Neuronal stem cell (in vitro differentiated cells): ENCODE measurements at places on chromosomes 11 and 22.

GRCh38 chr11:44138286-44138685 lies 42.8 kb downstream of the EXT2 start:
- DNase-seq = no peak

DNA sequence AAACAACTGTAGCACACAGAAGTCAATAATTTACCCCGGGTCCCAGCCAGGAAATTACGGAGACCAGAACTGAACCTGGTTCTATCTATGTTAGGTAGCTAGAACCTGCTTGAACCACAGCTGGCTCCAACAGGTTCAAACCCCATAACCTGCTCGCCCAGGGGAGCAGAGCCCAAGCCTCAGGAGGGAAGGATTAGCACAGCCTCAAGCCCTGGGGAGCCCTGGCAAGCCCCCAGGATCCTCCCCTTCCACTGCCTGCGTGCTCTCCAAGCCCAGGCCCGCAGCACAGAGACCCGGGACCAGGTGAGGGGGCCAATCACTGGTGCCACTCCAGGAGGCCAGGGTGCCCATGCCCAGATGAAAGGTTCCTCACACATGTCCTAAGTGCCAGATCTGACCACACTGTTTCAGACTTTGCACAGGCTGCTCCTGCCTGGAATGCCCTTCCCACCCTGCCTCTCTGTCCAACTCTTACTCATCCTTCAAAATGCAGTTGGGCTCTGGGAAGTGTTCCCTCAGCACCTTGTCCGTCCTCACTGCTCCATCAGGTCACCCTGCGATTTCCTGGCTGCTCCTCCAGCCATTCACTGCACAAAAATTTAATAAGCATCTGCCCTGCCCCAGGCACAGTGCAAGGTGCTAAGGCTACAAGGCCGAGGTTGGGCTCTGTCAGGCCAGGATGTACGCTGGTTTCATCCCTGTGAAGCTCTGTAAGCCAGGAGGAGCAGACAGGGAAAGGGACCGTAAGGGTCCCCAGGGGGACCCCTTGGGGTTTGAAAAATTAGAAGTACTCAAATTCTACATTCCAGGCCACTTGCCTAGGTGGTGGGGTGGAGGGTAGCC lies 32.2 kb downstream of the ARRB1 start:
- no peak for DNase-seq

DNA sequence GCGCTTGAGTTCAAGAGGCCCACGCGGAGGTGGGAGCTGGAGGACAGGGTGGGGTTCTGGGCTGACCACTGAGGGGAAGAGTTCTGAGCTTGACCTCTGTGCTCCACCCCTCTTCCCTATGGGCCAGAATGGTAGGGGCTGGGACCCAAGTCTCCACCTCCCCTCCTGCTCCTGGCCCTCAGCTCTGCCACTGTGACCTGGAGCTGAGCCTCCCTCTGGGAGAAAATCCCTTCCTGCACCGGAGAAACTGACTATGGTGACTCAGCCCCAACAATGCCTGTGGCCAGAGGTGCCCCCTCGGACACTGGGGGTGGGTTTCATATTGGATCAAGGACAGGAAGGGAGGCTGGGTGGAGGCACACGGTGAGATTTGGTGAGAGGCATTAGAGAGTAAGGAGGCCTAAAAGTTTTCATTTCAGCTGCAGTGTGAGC lies 23.0 kb downstream of the RELT start:
- no peak for DNase-seq

DNA sequence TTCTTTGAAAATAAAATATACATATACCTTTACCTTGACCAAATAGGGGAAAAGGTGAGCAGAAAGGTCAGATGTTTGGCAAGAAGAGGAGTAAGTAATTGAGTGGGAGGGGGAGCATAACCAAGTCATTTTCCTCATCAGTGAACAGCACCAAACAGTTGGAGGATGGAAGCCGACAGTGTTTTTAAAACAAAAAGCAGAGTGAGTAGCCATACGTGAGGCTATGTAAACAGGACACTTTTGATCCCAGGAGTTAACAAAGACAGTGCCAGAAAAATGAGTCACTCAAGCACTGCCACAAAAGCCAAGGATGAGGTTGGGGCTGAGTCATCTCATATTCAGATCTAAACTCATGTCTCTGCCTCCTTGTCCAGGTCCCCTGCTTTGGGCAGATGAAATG lies 734.7 kb downstream of the KCNA4 start:
- no peak for DNase-seq

GRCh38 chr22:42716221-42716620 lies 4.4 kb downstream of the A4GALT start:
- DNase-seq = no peak

DNA sequence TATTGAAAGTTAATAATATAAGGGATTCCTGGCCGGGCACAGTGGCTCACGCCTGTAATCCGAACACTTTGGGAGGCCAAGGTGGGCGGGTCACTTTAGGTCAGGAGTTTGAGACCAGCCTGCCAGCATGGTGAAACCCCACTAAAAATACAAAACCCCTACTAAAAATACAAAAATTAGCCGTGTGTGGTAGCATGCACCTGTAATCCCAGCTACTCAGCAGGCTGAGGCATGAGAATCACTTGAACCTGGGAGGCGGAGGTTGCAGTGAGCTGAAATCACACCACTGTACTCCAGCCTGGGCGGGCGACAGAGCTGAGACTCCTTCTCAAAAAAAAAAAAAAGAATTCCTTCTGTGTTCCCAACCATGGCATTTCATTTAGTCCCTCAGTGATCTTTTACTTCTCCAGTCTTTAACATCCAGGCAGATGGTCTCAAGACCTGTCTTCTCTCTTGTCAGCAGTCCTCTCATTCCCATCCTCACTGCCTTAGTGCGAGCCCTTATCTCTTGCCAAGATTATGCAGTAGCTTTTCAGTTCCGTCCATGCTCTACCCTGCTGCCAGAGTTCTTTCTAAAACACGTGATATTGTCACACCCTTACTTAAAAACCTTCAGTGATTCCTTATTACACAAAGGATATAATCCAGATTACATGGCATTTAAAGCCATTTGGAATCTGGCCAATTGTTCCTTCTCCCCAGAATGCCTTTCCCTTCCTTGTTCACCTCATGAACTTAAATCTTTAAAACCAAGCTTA lies 17.9 kb downstream of the RTN3 start:
- DNase-seq = no peak

GRCh38 chr11:125626288-125626950 lies 1.5 kb downstream of the CHEK1 start:
- no peak for DNase-seq

- no peak for DNase-seq
Measured at GRCh38 chr22:36486619-36487384, 5.4 kb upstream of the TXN2 start.

- DNase-seq = no peak
Measured at GRCh38 chr11:130300567-130300966, 14.2 kb downstream of the ZBTB44 start.

- DNase-seq = no peak
Measured at GRCh38 chr11:115659061-115659963, 155.1 kb upstream of the CADM1 start.

DNA sequence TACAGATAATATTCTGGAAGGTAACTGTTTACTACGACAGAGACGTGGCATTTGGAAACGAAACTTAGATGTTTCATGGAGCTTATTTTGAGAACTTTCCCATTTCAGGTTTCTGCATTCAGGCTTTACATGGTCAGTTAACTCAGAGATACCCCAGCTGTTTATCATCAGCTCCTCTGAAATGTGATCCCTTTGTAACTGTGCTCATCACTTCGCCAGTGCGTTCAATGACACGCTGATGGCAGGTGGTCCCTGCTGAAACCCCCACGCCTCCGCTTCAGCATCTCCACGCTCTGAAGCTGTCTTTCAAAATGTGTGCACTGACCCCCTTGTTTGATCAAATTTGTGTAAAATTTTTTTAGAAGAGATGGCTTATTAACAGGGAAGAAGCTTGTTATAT lies 30.5 kb downstream of the ALG12 start:
- DNase-seq = no peak

GRCh38 chr11:58622344-58622743 lies at the start of gene CNTF:
Gene CNTF, plus strand, starts transcription at chr11:58622665. Its CDS starts 88 bp downstream, at chr11:58622753.
- no peak for DNase-seq

DNA sequence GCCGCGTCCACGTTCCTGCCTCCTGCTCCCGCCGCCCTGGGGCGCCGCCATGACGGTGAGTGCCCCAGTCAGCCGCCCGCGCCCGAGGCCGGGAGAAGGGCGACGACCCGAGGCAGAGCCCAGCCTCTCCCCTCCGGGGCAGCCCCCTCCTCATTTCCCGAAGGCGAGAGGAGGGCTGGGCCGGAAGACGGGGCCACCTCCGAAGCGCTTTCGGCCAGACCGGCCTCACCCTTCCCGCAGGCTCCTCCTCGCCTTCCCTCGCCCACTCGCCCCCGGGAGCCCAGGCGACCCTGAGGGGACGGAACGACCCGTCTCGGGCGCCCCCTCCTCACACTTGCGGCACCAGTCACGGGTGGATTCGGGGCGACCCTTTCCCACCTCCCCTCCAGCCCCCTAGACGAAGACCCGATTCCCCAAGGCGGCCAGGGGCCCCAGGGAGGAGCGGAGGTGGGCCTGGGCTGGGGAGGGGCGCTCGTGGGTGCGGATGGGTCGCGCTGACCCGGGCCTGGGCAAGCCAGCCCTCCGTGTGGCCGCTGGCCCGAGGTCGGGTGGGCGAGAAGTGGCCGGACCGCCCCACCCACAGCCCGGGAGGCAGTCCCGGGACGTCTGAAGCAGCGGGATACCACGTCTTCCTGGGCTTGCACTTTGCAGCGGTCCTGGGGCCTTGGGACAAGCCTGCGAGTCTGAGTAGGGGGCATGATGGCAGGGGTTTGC lies 49.7 kb downstream of the TRIOBP start:
- peak; percentile 24 for DNase-seq

DNA sequence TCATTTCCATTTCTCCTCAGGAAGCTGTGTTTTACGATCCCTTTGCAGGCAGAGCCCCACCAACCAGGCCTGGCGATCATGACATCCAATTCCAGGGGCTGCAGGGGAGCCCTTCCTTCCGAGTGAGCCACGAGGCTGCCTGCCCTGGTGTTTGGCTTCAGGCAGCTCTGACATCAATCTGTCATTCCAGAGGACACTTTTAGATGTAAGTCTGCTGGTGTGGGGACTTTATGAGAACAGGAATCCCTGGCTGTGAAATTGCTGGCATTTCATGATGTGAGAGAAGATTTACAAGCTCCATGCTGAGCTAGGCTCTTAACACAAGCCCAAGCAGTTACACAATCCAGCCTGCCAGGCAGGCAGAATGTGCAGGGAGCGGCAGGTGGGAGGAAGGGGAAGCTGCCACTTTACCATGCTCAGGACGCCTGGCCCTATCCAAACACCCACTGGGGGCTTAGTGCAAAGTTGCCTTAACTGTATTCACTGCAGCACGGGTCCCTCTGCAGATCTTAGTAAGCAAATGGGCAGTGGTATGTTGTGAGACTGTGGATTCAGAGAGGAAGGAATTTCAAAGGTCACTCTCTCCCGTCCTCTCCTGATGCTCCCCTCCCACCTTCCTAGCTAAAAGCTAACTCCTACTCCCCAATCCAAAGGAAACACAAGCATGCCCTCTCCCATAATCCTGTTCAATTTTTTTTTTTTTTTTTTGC lies 43.4 kb upstream of the MICAL2 start:
- no peak for DNase-seq

GRCh38 chr11:69416762-69417698 lies 64.4 kb upstream of the LINC01488 start:
- DNase-seq = no peak

GRCh38 chr11:132357811-132358572 lies 987.6 kb downstream of the NTM start:
- no peak for DNase-seq

DNA sequence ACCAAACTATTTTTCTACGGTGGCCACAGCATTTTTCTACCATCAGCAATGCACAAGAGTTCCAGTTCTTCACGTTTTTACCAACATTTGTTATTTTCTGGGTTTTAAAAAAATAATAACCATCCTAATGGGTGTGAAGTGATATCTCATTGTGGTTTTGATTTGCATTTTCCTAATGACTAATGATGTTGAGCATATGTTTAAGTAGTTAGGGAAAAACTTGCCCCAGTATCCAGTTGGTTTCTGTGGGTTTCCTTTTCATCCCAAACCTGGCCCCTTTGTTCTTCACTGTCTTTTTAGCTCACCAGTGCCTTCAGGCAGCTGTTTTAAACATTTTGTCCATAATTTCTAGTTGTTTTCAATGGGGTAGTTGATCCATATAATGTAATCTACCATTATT lies 14.7 kb upstream of the PTS start:
- no peak for DNase-seq

DNA sequence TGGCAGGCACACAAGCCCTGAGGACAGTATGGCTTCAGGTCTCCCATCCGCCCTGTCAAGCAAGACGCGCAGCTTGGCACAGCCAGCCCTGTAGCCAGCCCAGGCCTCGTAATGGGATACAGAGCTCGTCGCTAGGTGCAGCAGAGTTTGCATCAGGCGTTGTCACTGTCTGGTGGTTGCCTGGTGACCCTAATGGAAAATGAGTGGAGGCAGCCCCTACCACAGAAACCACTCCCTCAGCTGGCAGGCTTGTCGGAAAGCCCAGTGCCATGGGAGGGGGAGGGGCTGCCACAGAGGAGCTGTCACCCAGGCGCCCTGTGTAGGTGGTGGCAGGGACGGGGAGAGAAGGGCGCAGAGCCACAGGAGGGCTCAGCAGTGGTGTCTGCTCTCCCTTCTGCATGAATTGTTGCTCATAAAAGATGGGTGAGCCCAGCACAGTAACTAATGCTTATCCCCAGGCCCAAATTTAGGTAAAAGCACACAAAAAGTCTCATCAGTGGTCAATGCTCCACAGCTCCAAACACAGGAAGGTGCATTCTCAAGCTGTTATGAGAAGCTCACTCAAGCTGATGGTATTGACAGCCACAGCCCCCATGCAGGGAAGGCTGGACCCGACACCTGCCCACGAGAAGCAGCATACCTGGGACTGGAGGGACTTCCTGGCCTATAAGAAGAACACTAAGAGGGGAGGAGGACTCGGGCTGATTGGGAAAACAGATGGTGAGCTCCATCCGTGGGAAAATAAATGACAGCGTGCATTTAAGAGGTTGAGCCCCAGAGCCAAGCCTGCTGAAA lies 164.6 kb downstream of the ETS1 start:
- DNase-seq = no peak

GRCh38 chr11:82046778-82047177 lies 686.9 kb downstream of the FAM181B start:
- no peak for DNase-seq

DNA sequence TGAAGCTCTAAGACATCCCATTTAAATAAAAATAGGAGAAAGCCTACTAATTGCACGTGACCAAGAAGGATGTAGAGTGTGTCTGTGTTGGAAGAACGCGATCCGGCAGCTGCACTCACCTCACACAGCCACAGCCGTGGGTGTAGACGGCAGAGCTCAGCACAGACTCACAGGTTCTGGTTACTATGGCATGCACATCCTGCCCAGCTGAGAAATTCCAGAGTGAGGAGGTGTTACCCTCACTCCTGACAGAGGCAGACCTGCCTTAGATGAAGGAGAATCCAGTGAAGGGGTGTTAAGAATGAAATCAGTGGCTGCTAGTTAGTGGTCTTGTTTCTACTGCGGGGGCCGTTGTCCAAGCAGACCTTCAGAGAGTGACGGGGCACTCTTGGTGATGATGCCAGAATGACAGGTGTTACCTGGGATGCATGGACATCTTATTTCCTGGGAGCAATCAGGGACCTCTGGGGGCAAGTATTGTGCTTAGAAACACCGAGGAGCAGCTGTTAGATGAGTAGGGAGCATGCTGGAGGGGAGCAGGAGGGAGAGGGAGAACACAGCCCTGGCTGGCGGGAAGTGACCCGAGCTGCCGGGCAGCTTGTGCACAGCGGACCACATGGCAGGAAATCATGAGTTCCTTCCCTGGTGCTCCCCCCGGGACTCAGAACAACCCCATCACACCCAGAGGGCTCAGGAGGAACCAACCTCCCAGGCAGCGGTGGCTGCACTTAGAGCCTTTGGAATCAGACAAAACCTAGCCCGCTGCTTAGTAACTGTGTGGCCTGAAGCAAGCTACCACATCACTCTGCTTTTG lies 12.3 kb downstream of the KCNJ5 start:
- no peak for DNase-seq
